Activated CD4-positive, alpha-beta T cell treated with anti-CD3 and anti-CD28 coated beads, Interleukin-2, amount 50 U/mL, for 4 hours (primary cell): ENCODE measurements at places on chromosomes 3 and 15.

DNA sequence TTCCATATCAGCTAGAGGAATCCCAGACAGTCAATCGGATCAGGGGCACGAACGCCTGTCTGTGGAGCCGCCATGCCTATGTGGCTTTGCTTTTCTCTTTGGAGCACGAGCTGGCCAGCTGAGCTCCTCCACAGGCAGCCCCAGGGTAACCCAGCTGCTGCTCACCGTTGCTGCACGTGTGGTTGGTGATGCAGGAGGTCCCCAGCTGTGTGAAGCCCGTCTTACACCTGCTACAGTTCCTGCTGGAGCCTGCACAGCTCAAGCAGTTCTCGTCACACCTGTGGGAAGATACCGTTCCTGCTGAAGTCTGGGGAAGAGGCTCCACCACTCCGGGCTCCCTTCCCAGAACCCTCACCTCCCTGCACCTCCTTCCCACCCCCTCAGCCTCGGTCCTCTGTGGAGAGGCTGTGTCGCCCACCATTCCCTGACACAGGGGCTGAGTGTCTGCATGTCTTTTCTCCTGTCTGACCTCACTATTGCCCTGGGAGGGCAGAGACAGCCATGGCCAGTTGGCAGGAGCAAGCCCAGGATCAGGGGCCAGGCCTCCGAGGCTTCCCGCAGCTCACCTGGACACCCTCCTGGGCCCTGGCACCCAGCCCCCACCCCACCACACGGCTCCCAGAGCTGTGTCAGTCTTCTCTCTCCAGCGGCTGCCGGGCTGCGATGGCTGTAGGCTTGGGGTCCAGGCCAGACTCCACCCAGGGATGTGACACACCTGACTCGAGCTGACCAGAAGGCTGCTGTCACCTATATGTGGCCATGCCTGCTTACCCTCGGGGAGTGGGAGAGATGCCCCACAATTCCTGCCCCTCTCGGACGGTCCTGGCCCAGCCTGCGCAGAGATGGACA, 12.2 kb upstream of the SNRPA1 start:
- DNase-seq, result no peak

GRCh38 chr3:58161435-58162398, 49.1 kb downstream of the DNASE1L3 start:
- DNase-seq, result no peak

- peak; percentile 84 for DNase-seq
These were observed at the start of gene LPP for GRCh38 chr3:188154014-188154808. TSS of gene LPP (plus strand) at chr3:188154157. CDS start at chr3:188406121, 251,964 bp downstream.

DNA sequence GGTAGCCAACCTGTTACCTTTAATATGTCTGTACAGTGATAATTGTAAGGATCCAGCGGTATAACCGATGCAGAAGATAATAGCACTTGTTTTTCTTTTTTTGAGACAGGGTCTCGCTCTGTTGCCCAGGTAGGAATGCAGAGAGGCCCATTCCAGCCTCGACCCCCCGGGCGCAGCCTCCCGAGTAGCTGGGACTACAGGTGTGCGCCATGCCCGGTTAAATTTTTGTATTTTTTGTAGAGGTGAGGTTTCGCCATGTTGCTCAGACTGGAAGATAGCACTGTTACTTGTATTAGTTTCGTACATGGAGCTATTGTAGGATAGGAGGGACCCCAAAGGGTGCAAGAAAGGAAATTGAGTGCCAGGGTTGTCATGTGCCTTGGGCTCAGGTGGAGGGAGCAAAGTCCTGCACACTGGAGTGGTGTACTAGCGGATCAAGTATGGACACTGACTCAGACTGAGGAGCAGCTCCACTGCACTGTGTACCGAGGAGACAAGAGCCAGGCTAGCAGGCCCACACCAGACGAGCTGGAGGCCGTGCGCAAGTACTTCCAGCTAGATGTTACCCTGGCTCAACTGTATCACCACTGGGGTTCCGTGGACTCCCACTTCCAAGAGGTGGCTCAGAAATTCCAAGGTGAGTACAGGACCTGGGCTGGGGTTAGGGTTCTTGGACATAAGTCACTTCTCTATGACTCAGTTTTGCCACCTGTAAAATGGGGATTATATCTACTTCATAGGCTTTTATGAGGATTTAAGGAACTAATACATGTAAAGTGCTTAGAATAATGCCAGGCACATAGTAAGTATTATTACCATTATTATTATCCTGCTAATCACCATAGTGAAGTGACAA, 1.0 kb downstream of the OGG1 start:
- no peak for DNase-seq

- no peak for DNase-seq
These were observed 29.6 kb upstream of the CTDSPL2 start for GRCh38 chr15:44397869-44398268.

- DNase-seq, result no peak
These were observed 57.2 kb downstream of the IL16 start for GRCh38 chr15:81253846-81254245.

- no peak for DNase-seq
These were observed 89.4 kb upstream of the CDAN1 start for GRCh38 chr15:42826251-42826890.
